SW480 (cell line): ENCODE measurements at places on chromosomes 2 and 18.

DNA sequence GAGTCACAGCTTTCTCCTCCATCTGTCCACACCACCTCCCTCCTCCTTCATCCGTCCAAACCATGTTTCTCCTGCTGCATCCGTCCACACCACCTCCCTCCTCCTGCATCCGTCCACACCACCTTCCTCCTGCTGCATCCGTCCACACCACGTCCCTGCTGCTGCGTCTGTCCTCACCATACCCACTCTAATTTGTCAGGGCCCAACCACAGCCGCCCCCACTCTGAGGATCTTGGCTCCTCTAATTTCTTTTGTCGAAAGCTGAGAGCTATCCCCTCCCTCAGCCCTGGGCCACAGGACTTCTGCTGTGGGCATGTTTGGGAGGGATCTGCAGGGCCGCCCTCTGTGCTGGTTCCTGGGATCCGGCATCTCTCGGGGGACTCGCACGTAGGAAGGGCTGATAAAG is 67.4 kb downstream of the TPO start:
- DNase-seq = no peak

DNA sequence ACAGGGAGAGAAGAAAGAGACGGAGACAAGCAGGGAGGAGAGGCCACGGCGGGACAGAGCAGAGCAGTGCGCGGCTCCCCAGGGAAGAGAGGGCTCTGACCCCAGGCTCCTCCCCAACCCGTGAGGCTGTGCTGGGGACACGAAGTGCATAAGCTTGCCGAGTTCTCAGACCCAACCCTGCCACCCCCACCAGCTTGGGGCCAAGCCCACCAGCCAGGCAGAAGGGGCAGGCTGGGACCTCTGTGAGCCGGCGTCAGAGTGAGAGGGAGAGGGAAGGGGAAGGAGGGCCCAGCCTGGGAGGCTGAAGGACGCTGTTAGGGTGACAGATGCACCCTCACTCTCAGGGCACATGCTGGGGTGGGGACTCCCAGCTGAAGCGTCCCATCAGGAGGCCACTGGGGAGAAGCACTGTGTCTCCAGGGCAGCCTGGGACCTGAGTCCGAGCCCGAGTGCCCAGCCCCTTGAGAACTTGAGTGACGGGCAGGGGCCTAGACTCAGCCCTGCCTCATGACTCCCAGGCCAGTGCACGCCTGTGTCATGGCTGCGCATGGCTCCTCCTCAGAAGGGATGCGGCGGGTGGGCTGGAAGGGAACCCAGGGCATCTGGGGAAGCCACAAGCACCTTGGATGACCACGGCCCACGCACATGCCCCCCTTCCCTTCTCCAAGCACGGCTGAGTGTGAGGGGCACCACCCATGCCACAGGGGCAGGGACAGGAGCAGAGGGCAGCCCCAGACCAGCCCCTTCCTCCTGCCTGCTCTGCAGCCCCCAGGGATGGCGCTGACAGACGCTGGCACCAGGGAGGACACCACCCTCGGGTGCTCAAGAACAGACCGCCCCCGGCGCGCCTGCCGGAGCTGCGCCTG is 31.0 kb downstream of the MTERF4 start:
- no peak for DNase-seq

DNA sequence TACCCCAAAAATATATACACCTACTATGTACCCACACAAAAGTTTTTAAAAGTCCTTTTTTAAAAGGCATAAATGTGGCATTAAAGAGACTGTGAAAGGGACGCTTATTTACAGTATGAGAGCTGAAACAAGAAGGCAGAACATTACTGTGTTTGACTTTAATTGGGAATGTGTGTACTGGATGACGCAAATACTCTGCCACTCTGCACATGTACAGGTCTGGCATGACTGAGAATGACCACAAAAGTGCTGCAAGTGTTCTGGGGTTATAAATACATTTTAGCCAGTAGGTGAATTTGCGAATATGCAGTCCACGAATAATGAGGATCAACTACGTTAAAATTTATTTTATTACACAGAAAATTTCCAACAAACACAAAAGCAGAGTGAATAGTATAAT is 11.4 kb downstream of the DARS1 start:
- no peak for DNase-seq

DNA sequence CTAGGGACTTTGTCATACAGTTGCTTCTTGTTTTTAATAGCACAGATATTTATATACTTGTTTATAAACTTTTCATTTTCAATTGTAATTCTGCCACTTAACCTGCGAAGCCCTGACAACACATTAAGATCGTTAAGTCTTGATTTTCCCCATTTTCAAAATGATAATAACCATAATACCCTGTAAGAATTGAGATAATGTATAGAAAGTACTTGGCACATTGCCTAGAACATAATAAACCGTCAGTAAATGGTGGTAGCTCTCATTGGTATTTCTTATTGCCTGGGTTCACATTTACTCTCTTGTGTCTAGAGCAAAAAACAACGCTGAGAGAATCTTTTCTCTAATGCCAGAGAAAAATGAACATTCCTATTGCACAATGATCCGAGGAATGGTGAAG is 18.6 kb downstream of the PTCD3 start:
- no peak for DNase-seq

GRCh38 chr2:221073326-221074049 is 498.6 kb downstream of the EPHA4 start:
- no peak for DNase-seq

DNA sequence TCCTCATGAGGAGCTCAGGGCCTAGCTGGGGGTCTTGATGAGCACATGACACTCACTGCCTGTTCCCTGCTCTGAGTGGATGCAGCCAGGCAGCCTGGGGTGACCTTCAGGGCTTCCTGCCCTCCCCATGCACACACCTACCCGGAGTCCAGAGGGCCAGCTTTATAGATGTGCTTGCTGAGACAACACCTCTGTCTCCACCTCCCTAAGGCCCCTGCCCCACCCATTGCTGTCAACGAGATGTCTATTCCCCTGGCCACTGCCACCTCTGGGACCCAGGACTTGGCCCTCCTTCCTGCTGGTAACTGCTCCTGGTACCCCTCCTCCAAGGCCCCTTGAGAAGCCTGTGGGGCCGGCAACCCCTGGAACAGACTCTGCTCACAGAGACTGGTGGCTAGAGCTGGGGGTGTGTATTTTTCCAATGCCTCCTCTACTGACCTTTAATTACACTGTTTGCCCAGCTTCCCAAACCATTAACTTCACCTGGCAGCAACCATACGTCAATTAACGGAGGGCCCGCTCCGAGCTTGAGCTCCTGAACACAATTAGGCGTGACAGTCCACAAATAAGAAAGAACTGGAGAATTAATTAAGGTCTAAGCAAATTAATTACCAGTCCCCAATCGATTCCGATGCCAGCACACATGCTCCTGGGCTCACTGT is 66.3 kb downstream of the EMX1 start:
- DNase-seq = no peak

DNA sequence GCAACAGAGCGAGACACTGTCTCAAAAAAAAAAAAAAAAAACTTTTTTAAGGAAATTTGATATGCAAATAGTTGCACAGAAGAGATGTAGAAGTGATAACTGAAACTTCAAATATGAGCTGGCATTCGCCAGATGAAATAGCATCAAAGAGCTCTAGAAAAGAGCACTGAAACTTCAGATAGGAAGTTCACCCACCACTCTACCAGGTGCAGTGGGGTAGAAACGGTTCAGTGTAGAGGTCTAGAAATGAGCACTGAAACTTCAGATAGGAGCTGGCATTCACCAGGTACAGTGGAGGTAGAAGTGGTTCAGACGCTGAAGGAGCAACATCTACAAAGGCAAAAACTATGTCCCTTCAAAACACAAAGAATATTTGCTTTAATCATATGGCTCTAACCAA is 9.0 kb upstream of the ONECUT2 start:
- DNase-seq = no peak

DNA sequence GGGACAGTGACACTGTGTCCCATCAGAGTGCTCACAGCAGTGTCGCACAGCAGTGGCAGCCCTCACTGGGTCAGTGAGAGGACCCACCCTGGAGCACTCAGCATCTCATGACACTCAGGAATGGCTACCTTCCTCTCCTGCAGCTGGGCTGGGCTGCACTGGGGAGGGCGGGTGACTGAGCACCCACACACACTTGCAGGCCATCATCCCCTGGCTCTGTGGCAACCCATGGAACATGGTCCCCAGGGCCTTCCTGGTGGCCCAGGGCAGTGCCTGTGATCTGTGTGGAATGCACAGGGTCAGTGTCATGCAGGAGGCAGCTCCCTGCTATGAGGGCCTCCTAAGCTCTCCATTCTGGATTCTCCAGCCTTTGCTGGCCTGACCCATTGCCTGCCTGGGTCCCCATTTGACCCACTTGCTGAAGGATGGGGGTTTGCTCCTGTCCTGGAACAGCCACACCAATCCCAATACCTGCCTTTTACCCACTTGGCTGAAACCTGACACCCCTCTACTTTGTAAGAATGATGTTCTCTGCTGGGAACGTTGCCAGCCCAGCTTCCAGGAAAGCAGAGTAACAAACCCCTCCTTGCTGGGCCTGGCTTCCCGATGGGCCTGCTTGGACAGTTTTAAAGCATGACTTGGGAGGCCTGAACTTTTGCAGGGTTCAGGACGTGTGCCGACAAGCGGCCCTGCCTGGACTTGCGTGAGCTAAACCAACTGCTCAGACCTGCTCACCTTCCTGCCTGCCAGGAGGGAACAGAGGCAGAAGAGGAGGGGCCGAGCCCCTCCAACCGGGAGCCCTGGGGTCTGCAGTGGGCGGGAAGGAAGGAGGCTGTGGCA is 13.7 kb downstream of the HS6ST1 start:
- DNase-seq = peak; percentile 59

GRCh38 chr18:32271672-32272208 is 81.9 kb downstream of the MEP1B start:
- peak; percentile 28 for DNase-seq

- DNase-seq = no peak
These were observed 83.6 kb downstream of the RHOB start for GRCh38 chr2:20530520-20530919.

DNA sequence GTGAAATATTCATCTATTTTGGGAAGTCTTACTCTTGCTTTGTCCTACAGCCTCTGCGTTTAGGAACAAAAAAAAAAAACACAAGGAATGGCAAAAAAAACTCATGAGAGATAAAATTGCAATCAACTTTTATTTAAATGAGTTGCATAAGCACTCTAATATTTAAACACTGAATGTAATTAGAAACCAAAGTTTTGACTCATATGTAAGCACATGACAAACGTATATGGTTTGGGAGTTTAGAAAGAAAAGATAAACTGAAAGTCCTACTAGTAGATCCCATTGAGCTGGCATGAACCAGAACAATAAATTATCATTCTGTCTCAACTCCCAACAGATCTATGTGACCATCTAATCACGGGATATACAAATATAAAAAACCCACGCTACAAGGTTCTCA is 44.8 kb downstream of the REV1 start:
- no peak for DNase-seq

GRCh38 chr2:70091816-70092215 is 4.5 kb downstream of the PCBP1 start:
- DNase-seq = no peak

GRCh38 chr2:237171881-237172280 is 86.2 kb downstream of the COPS8 start:
- no peak for DNase-seq

- DNase-seq = no peak
These were observed 513.6 kb upstream of the LRRTM4 start for GRCh38 chr2:78035804-78036203.
